ENCODE measurements at places on chromosomes 1 and 21. TPM values are rescaled to one million over a fixed set of nuclear protein-coding genes. Genes with fewer than 3 reads are reported as not detected.

SPRR1A gene
- not detected for total RNA-seq

VASH2 gene
- 0.57 TPM for total RNA-seq

UBXN10 gene
- total RNA-seq, result 12.6 TPM

GRCh38 chr1:32246888-32247273 lies at the start of gene FAM167B:
Gene FAM167B (plus strand): TSS chr1:32247222. CDS start chr1:32247422, 200 bp downstream.
- H3K4me3 ChIP-seq, result no peak within 1 kb of the TSS
- no peaks in the 10 kb centered on the region for H3K27me3 ChIP-seq
- H3K27ac ChIP-seq, result peak within 1 kb of the TSS; percentile 86
- no peaks in the 10 kb centered on the region for H3K4me1 ChIP-seq
- peak; percentile 68 for DNase-seq
- no peaks in the 10 kb centered on the region for H3K36me3 ChIP-seq

ZBTB8A gene
- 10.4 TPM for total RNA-seq

DNA sequence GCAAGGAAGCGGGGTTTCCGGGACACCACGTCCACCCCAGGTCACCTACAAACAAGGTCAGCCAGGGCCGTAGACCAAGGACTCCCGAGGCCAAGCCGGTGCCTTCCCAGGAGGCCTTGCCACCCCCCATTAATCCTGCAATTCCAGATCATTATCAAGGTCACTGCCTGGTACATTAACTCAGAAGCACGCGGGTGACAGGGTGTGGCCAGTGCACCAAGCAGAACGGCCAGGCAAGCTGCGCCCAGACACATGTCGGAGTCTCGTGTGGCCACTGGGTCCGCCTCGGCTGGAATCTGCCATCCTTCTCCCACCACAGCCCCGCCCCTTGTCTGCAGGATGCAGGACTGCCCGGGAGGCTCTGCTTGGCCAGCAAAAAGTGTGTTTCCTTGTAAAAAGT lies 144.7 kb downstream of the PRDM16 start:
- H3K27me3 ChIP-seq, result peaks cover 3% of the 10 kb centered on the region
- no peak overlapping the region for H3K4me3 ChIP-seq
- H3K4me1 ChIP-seq, result peaks cover 37% of the 10 kb centered on the region
- peak overlapping the region; percentile 89 for H3K27ac ChIP-seq
- peak; percentile 89 for DNase-seq

KRTAP19-1 gene
- not detected for total RNA-seq

DNA sequence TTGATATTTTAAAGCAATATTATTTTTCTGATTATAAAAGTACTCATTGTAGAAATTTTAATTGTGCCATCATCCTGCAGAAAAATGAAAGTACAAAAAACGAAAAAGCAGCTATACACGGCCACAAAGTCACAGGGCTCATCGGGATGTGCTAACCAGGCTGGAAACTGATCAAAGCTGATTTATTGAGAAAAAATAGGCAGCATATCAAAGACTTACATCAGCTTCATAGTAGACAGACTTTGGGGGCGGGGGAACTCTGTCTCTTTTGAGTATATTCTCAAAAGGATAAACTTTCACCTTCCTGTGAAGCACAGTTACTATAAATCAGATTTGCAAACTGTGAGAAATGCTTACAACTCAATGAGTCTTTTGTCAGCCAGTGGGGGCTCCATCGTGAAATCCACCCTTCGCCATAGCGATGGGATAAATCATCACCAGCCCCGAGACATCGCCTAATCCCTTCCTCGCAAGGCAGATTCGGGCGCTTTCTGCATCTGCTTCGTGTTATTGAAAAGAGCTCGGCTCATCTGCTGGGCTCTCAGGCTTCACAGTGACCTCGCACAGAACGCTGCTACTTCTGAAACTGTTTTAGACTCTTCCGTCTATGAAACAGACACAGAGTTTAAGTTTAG lies 69.2 kb upstream of the ERG start:
- no peaks in the 10 kb centered on the region for H3K36me3 ChIP-seq
- H3K4me3 ChIP-seq, result no peak overlapping the region
- H3K4me1 ChIP-seq, result no peaks in the 10 kb centered on the region
- no peaks in the 10 kb centered on the region for H3K27me3 ChIP-seq

DNA sequence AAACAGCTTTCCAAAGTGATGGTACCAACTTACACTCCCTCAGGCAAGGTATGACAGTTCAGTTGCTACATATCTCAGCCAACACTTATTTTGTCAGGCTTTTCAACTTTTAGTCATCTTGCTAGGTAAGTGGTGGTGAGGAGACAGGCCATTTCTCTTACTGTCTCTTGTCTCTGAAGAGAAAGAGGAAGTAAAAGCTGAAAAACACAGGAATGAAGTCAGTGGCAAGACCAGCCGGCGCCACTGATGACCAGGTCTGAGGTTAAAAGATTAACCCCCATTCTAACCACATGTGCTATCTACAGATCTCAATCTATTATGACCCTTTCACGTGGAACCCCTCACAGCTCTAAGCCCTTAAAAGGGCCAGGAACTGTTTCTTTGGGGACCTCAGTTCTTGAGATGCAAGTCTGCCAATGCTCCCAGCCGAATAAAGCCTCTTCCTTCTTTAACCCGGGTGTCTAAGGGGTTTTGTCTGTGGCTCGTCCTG lies 4.2 kb downstream of the ADCY10 start:
- no peak for DNase-seq
- no peaks in the 10 kb centered on the region for H3K27me3 ChIP-seq
- H3K4me3 ChIP-seq, result no peak overlapping the region
- no peaks in the 10 kb centered on the region for H3K4me1 ChIP-seq

DNA sequence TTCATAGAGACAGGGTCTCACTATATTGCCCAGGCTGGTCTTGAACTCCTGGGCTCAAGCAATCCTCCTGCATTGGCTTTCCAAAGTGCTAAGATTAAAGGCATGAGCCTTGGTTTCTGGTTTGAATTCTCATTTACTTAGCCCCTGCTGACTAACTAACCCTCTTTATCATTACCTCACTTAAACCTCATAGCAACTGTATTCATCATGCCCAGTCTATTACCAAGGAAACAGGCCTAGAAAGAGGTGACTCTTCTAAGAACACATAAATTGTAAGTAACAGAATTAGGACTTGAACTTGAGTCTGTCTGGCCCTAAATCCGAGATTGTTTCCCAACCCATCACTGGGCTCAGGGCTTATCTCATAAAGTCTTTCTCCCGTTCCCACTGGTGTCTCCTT lies 44.2 kb downstream of the TMEM53 start:
- no peak overlapping the region for H3K27ac ChIP-seq
- H3K27me3 ChIP-seq, result no peaks in the 10 kb centered on the region
- DNase-seq, result no peak
- H3K36me3 ChIP-seq, result peaks cover 6% of the 10 kb centered on the region
- peaks cover 16% of the 10 kb centered on the region for H3K4me1 ChIP-seq
- H3K4me3 ChIP-seq, result no peak overlapping the region

PGLYRP4 gene
- not detected for total RNA-seq

TRNAU1AP gene
- 30.2 TPM for total RNA-seq

DNA sequence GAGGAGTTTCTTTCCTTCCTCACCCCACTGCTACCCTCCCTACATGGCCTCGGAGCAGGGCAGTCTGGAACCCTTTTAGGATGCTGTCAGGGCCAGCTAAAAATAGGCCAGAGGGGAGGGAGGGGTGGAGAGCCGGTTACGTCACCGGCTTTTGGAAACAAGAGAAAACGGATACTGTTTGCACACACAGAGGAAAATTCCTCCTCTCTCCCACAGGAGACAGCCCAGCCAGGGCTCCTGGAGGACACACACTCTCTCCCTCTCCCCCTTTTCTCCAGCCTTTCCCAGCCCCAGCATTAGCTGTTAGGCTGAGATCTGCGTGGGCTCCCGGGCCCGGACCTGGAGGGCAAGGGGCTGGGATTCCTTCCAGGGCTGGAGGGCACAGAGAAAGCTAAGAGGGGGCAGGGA lies 20.0 kb upstream of the ALDH4A1 start:
- no peaks in the 10 kb centered on the region for H3K27me3 ChIP-seq
- peaks cover 9% of the 10 kb centered on the region for H3K4me1 ChIP-seq
- no peaks in the 10 kb centered on the region for H3K36me3 ChIP-seq
- H3K4me3 ChIP-seq, result no peak overlapping the region
- H3K27ac ChIP-seq, result peak overlapping the region; percentile 94

- H3K4me3 ChIP-seq, result no peak overlapping the region
- no peaks in the 10 kb centered on the region for H3K27me3 ChIP-seq
- DNase-seq, result no peak
These were observed 12.7 kb downstream of the ERRFI1 start for GRCh38 chr1:8013399-8013798.

LCE2B gene
- total RNA-seq, result not detected

- H3K4me3 ChIP-seq, result no peak overlapping the region
- H3K27ac ChIP-seq, result no peak overlapping the region
- DNase-seq, result no peak
These were observed 51.8 kb downstream of the LGR6 start for GRCh38 chr1:202245391-202245790.

DNA sequence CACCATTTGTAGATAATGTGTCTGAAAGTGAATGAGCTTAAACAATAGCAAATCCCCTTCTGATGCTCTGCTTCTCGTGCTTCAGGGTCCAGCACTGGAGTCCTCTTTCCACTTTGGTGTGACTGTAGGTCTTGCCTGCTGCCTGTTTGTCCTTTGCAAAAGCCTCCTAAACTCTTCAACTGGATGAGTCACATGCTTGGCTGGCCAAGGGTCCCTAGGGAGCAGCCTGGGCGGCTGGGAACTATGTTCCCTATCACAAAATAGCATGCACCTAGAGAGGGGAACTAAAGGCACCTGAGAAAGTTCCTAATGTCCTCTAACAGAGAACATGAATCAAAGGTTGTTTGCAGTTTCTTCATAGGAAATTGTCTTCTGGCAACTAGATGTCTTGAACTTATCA lies 607.2 kb upstream of the PLXNA2 start:
- no peak overlapping the region for H3K27ac ChIP-seq
- DNase-seq, result no peak
- no peaks in the 10 kb centered on the region for H3K27me3 ChIP-seq

DNA sequence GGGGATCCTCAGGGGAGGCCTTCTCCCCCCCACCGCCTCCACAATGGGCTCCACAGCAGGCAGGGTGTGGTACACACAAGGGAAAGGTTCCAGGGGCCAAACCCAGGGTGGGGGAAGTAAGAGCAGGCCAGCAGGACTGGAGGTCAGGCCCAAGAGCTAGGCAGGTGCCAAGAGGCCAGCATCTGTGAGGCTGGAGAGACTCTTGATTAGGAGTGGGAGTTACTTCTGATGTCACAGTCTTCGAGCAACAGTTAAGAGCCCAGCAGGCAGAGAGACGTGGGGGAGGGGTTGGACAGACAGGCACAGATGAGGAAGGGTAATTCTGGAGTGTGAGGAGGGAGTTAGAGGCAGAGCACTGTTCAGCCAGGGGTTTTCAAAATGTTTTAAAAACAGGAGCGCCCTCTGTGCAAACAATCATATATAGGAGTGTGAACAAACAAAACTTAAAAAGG lies 55.8 kb downstream of the SLC9A1 start:
- no peaks in the 10 kb centered on the region for H3K36me3 ChIP-seq
- DNase-seq, result peak; percentile 77
- H3K4me3 ChIP-seq, result no peak overlapping the region
- H3K27ac ChIP-seq, result no peak overlapping the region

MPZ gene
- 4.1 TPM for total RNA-seq

DNA sequence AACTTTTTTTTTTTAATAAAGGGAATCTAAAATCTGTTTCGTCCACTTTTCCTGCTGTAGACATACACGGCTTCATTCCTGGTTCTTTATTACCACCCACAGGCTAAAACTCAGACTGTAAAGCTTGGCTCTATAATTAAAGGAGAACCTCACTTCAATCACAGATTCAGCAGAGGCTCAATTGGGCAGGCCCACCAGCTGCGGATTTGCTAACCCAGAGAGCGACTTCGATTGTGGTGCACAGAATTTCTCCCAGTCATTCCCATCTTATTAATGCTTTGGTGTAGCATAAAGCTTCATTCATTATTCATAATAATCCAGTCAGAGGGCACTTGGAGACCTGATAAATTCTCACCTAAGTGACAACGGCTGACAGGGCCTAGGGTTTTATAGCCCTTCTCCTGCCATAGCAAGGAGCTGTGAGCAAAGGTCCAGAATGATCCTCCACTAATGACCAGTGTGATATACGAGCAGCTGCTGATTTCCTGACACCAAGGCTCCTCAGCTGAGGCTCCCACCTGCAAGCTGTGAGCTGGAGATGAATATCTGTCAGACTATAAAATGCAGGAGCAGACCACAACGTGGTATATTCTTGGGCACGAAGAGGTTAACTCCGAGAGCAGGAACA lies 149.0 kb downstream of the ATP6V1G3 start:
- no peaks in the 10 kb centered on the region for H3K27me3 ChIP-seq
- no peak overlapping the region for H3K27ac ChIP-seq
- H3K36me3 ChIP-seq, result no peaks in the 10 kb centered on the region
- no peak overlapping the region for H3K4me3 ChIP-seq
- DNase-seq, result peak; percentile 33

DNA sequence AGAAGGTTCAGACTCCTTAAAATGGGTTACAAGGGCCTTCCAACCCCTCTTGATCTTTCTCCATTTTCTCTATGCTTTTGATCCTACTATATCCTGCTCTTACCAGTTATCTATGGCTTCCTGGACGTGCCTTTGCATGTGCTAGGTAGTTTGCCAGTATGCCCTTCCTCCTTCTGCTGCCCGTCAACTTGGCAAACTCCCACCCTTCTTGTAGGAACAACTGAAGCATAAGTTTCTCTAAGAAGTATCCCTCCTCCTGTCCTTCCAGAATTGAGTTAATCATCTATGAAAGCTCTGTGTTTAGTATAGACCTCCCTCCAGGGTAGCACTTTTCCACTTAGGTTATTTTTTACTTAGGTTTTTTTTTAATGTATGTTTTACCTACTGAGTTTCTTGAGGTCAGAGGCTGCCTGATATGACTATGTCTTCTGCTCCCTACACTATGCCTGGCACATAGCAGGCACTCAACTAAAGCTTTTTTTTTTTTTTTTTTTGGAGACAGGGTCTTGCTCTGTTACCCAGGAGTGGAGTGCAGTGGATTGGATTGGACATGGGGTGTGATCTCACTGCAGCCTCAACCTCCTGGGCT lies 10.0 kb upstream of the IGSF3 start:
- H3K27ac ChIP-seq, result no peak overlapping the region
- no peak for DNase-seq
- no peaks in the 10 kb centered on the region for H3K36me3 ChIP-seq
- H3K27me3 ChIP-seq, result no peaks in the 10 kb centered on the region
- H3K4me3 ChIP-seq, result no peak overlapping the region

- peaks cover 5% of the 10 kb centered on the region for H3K36me3 ChIP-seq
- H3K27ac ChIP-seq, result no peak overlapping the region
- H3K4me3 ChIP-seq, result no peak overlapping the region
- DNase-seq, result no peak
These were observed 68.5 kb downstream of the SLC19A1 start for GRCh38 chr21:45473496-45474322.

DNA sequence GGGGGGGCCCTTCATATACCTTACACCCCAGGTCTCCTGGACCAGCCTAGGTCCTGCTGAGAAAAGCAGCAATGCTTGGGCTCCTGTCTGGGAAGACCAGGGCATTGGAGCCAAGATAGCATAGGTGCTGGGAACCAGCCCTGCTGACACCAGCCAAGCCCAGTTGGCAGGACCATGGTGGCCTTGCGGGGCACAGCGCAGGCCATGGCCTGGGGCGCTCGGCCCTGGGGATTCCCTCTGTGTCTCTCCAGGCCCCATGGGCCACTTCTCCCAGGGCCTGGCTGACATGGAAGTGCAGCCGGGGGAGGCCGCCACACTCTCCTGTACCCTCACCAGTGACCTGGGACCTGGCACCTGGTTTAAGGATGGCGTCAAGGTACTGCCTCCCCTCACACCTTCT lies 23.3 kb downstream of the IGFN1 start:
- H3K4me1 ChIP-seq, result no peaks in the 10 kb centered on the region
- H3K36me3 ChIP-seq, result no peaks in the 10 kb centered on the region
- H3K4me3 ChIP-seq, result no peak overlapping the region
- DNase-seq, result no peak
